ENCODE measurements at places on chromosomes 7 and 10.

- DNase-seq: no peak
Measured at GRCh38 chr10:2949221-2949947, 118.0 kb upstream of the PFKP start.

DNA sequence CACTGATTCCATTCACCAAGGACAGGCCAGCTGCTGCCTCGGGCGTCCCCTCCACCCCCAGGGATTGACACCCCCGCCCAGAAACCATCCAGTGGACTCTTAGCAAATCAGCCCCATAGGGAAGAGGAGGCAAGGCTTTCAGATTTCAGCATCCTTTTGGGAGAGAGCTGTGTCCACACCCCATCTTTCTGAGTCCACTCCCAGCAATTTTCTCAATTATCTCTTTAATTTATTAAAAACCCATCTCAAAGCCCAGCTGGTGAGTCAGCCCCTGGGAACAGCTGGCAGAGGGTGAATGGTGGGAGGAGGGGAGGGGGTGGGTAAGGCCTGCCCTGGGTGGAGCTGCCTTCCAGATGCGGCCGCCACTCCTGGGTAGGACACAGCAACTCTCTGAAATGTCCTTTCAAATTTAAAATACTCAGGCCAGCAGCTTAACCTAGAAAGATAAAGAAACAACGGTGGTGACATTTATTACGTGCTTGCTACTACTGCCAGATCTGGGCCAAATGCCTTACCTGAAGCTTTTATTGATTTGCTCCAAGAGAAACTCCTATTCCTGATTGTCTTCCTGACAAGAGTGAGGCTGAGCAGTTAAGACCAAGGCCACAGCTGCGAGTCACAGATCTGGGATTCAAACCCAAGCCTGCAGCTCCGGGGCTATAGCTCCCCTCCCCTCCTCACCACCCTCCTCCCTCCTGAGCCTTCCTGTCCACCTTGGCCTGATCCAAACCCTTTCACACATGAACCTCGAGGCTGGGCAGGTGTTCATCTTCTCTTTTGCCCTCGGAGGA, 120.4 kb downstream of the RGS10 start:
- DNase-seq: no peak

- no peak for DNase-seq
Measured at GRCh38 chr10:121710207-121710606, 112.0 kb upstream of the FGFR2 start.

- no peak for DNase-seq
Measured at GRCh38 chr10:33927347-33927746, 592.9 kb upstream of the NRP1 start.

DNA sequence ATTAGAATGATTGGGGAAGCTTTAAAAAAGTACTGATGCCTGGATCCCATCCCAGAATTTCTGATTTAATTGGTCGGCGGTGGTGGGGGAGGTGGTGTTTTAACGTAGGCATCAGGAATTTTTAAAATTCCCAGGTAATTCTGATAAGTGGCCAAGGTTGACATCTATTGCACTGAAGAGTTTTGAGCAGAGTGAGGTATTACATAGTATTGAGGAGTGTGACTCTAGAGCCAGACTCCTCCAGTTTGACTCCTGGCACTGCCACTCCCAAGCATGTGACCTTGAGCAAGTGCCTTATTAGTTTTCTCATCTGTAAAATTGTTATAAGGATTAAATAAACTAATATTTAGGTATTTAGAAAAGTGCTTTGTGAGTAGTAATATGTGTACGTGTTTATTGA, 6.2 kb downstream of the PLEKHA1 start:
- no peak for DNase-seq

DNA sequence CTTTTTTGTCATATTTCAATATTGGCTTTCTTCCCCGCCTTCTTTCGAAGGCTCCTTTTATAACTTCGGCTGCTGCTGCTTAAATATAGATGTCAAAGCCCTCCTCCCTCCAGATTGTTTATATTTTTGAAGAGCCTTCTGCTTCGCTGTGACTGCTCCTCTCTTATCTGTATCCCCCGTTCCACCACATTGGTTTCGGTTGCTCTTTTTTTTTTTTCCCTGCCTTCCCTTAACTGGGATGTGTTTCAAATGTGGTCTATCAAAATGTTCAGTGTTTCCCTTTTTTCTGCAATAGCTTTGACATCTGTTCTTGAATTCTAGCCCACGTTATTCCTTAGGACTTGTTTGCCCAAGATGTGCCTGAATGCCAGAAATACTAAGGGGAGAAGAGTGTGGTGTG, 96.4 kb downstream of the CUX1 start:
- DNase-seq: no peak

DNA sequence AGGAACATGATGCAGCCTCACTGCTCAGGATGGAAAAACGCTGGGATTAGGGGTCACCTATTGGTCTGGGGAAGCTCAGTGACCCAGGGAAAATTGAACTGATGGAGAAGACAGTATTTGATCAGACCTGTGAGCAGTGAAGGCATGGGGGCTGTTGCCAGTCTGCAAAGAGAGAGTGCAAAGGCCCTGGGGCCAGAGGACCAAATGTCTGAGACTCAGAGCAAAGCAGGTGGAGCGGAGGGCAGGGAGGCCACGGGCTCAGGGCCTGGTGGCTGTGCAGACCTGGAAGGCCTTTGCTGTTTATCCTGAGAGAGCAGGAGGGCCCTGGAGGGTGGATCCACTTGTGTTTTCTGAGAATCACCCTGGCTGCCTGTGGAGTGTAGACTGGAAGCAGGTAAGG, 67.1 kb downstream of the INPP5A start:
- no peak for DNase-seq

GRCh38 chr10:124864421-124865193, 63.0 kb downstream of the ABRAXAS2 start:
- no peak for DNase-seq

- DNase-seq: no peak
Measured at GRCh38 chr10:44132361-44133289, 252.3 kb downstream of the CXCL12 start.

DNA sequence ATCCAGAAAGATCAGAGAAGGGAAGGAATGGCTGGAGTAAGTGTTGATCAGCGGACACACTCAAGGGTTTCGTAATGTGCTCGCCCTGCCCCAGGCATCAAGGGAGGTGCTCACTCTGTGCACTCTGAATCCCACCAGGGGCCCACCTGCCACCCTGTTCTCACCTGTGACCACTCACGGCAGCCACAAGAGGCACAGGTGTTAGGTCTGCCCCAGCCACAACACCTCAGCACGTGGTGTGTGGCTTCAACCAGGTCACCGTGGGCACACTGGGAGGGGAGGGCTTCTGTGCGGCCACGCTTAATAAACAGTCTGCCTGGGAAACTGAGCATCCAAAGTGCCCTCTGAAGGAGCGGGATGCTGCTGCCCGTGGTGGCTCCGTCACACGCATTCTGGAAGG, 49.8 kb downstream of the CUX1 start:
- DNase-seq: no peak

GRCh38 chr10:20327954-20328353, 511.7 kb downstream of the PLXDC2 start:
- no peak for DNase-seq

DNA sequence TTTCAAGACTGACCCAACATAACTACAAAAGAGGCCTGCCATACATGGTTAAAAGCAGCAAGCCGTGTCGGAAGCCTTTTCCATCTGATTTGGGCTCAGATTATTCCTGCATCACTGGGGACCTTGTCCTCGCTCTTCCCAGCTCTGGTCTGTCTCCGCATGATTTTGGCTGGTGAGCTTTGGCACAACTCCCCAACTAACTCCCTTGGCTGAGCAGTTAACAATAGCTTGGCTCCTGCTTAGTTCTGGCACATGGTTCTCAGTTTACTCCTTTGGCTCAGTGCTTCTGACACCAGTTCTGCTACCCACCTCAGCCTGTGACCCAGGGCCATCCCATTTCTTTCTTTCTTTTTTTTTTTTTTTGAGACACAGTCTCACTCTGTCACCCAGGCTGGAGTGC, 17.0 kb downstream of the AGK start:
- no peak for DNase-seq

DNA sequence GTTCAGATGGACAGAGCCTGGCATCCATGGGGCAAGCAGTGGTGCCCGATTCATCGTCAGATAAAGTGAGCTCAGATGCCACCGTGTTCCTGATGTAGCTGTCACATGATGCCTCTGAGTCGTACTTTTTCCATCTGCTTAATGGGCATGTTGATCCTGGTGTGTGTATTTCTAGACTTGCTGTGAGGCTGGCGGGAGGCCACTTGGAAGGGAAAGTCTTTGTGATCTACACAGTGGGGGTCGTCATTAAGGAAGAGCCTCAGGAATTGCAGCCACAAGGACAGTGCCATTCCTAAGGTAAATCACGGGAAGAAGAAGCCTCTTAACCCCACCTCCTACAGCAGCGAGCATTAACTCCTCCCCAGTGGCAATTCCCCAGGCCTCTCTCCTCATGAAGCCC, 63.0 kb downstream of the RGS10 start:
- DNase-seq: no peak

GRCh38 chr10:5601826-5602495, 64.4 kb downstream of the ASB13 start:
- DNase-seq: no peak

- DNase-seq: no peak
Measured at GRCh38 chr10:123521076-123521475, 145.1 kb upstream of the GPR26 start.

- no peak for DNase-seq
Measured at GRCh38 chr10:34374356-34375045, 440.6 kb downstream of the PARD3 start.

- no peak for DNase-seq
Measured at GRCh38 chr7:1226186-1226901, 6.3 kb upstream of the UNCX start.

DNA sequence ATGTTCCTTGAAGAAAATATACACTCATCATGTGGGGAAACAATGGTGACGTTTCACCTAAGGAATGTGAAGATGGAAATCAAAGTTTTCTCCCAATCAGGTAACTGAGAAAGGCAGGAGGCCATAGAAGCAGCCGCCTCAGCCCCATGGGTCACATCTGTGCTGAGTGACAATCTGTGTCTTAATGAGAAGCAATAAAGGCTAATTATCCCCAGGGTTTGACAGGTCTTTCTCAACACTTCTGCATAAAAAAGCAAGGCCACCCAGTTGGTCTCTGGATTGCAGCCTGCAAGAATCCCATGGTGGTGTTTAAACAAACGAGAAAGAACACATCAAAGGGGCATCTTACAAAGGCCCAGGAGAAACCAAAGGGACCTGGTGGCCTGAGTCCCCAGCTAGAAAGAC, 91.1 kb upstream of the TNS3 start:
- no peak for DNase-seq

GRCh38 chr7:805261-805660, 27.0 kb upstream of the SUN1 start:
- no peak for DNase-seq

GRCh38 chr7:26193432-26194207, 6.9 kb downstream of the HNRNPA2B1 start:
- DNase-seq: no peak

GRCh38 chr7:95476072-95476847, 9.5 kb upstream of the ASB4 start:
- DNase-seq: no peak

GRCh38 chr10:12973149-12973718, 28.3 kb downstream of the CCDC3 start:
- no peak for DNase-seq

DNA sequence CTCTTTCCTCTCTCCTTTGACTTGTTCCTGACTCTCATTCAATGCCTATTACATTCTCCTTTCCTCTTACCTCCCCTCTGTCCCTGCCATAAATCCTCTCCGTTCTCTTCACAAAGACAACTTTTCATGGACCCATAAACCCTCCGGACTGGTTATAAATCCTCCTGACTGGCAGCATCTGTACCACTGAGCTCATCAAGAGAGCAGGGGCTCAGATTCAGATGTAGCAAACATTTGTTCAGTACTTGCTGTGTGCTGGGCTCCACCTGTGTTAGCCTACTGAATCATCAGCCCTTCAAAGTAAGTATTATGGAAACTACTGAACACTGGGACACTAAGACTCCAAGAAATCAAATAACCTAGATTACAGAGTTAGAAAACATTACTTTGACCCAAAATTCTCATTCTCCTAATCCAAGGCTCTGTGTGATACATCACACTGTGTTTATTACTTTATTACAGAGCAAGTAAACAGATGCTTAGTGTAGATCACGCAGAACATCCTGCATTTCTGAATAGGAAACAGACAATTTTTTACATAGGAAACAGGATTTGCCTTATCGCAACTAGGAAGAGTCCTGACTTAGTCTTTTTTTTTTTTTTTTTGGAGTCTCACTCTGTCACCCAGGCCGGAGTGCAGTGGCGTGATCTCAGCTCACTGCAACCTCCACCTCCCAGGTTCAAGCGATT, 108.6 kb upstream of the PDE1C start:
- no peak for DNase-seq

DNA sequence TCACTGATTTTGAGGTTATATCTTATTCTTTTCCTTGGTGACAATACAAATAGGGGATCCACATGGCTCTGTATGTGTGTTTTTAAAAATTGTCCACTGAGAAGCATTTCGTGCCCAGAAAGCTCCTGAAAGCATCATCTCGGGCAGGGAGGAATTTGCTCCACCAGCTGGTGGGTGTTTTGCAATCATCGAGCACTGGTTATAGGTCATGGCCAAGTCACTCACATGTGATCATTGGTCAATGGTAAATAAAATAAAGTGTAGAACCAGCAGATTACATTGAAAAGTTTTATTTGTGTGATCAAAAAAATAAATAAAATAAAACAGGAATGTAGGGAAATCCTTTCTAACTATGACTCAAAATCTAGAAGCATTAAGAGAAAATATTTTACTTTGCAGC, 23.0 kb upstream of the SNX13 start:
- DNase-seq: no peak

DNA sequence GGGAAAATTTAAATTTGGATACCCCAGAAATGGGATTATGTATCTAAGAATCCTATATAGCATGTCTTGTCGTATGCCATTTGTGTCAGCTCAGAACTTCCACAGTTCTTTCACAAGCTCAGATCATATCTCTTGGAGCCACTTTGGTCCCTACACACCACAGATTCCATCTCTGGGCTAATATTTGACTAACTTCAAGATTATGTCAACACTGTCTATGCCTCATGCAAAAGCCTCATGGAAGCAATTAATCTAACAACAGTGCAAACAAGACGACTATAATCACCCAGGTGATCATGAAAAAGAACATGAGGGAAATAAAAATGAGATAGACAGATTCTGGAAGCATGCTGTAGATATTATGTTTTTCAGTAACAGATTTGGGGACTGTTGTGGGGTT, 189.1 kb downstream of the LRRTM3 start:
- no peak for DNase-seq

GRCh38 chr10:21150166-21150565, 253.1 kb upstream of the NEBL start:
- no peak for DNase-seq

GRCh38 chr10:73859784-73860491, 14.4 kb downstream of the CAMK2G start:
- DNase-seq: no peak

DNA sequence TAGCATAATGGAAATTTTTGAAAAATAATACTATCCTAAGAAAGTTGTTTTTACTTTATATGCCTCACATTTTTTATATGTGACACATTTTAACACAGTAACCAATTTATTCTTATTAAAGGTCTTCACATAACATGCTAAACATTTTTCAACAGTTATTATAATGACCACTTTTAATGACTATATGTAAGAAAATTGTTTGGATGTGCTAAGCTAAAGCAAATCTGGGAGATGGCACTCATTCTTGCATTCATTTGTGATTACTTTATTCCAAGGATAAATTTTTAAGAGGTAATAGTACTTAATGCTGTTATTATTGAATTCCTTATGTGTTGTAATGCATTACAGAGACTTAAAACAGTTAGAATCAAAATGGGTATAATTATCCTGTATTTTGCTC, 88.1 kb downstream of the ANKIB1 start:
- DNase-seq: no peak

- DNase-seq: no peak
Measured at GRCh38 chr7:28260969-28261368, 80.4 kb upstream of the JAZF1 start.

- DNase-seq: no peak
Measured at GRCh38 chr10:127278001-127278400, 81.6 kb upstream of the INSYN2A start.
